ENCODE measurements at places on chromosomes 2 and 18. TPM values are rescaled to one million over a fixed set of nuclear protein-coding genes. Genes with fewer than 3 reads are reported as not detected.

The CHPF gene
- polyA plus RNA-seq, result 35.8 TPM

The FIGN gene
- polyA plus RNA-seq, result 1.3 TPM

The DSC3 gene
- polyA plus RNA-seq, result 0.01 TPM

The GPR45 gene
- polyA plus RNA-seq, result not detected

The STARD6 gene
- polyA plus RNA-seq, result 0.42 TPM

The LYG2 gene
- polyA plus RNA-seq, result not detected

The ASXL3 gene
- polyA plus RNA-seq, result 0.06 TPM

The ZAP70 gene
- not detected for polyA plus RNA-seq

The RGPD4 gene
- not detected for polyA plus RNA-seq

DNA sequence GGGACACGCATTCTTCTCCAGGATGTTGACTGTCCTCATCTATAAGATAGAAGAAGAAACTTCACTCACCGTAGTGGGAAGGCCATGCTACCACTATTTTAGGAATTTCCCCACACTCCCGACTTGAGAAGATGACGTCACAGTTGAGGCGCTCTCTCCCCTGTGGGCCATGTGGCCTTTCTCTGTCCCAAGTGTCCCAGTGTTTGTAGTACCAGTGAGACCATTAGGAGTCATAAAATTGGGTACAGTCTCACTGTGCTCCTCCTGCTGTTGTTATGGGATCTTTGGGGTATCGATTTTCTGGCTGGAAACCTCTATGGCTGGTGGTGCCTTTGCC is 7.2 kb upstream of the SNTG2 start:
- DNase-seq, result no peak

GRCh38 chr2:192157776-192158175 is 37.0 kb downstream of the TMEFF2 start:
- no peak for DNase-seq

DNA sequence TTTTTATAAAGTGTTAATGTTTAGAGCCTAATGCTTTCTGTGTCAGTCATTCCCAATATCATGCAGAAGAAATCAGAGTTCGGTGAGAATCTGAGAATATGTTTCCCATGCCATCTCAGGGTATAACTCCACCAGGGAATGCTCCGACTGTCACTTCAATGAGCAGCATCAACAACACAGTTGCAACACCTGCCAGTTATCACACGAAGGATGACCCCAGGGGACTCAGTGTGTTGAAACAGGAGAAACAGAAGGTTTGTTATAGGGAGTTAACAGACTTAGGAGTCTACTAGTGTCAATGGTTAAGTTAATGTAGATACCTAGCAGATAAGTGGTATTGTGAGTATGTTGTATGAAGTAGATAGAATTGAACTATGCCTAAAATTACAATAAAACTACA is 31.0 kb downstream of the VAPA start:
- DNase-seq, result no peak

- DNase-seq, result peak; percentile 27
Measured at GRCh38 chr2:171703574-171704347, 16.5 kb downstream of the DYNC1I2 start.

DNA sequence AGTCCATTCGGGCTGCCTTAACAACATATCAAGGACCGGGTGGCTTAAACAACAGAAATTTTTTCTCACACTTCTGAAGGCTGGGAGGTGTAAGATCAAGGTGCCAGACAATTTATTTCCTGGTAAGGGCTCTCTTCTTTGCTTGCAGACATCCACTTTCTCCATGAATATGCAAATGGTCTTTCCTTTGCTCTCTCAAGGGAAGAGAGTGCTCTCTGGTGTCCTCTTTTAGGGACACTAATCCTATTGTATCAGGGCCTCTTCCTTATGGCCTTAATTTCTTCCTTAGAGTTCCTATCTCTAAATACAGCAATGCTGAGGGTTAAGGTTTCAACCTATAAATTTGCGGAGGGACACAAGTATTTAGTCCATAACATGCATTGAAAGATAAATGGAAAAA is 770.8 kb downstream of the DSC3 start:
- no peak for DNase-seq

- no peak for DNase-seq
Measured at GRCh38 chr2:34254272-34254878, 655.3 kb upstream of the FAM98A start.

- DNase-seq, result no peak
Measured at GRCh38 chr2:143255899-143256298, 126.7 kb downstream of the ARHGAP15 start.

All from fibroblast of lung (primary cell).